ENCODE measurements at places on chromosomes 16 and 17.

DNA sequence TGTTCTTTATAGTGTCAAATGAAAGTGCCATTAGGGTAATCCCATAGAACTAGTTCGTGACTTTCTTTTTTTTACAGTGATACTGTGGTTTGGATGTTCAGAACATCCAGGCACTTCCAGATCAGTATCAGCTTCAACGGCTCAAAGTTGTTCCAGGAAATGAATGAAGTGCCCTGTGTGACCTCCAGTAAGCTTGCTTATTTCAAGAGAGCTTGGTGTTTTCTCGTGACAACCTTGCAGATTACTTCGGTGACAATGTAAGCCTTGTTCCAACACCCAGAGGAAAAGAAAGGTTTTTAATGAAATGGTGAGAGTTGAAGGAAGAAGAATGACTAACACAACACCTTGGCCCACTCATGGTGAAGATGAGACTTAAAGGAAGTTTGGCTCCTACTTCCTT is 16.0 kb upstream of the KCNJ16 start:
- DNase-seq: no peak

DNA sequence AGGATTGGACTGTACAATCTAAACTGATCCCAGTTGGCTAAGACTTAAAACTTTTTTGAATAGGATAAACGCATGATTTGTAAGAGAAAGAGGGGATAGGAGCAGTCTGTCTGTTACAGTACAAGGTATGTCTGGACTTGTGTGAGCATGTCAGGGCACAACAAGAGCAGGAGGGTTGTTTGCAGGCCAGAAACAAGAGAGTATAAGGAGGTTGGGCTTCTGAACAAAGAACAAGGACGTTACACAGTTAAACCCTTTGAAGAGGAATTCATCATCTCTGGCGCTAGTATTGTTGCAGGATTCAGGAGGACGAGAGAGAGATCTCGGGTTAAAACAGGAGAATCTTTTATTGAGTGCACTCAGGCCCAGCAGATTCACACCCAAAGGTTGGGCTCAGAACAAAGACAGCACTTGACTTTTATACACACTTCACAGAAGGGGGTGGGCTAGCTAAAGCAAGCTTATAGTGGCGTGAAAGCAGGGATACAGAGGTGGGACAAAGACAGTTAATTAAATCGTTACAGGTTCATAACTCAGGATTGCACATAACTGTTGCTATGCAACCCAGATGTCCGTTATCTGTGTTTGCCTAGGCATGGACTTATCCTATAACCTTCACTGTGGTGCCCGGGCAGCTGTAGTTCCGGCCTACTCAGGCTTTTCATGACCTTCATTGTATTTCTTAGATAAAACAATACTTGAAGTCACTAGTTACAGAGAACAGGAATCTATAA is 34.3 kb downstream of the SEC14L1 start:
- no peak for DNase-seq

DNA sequence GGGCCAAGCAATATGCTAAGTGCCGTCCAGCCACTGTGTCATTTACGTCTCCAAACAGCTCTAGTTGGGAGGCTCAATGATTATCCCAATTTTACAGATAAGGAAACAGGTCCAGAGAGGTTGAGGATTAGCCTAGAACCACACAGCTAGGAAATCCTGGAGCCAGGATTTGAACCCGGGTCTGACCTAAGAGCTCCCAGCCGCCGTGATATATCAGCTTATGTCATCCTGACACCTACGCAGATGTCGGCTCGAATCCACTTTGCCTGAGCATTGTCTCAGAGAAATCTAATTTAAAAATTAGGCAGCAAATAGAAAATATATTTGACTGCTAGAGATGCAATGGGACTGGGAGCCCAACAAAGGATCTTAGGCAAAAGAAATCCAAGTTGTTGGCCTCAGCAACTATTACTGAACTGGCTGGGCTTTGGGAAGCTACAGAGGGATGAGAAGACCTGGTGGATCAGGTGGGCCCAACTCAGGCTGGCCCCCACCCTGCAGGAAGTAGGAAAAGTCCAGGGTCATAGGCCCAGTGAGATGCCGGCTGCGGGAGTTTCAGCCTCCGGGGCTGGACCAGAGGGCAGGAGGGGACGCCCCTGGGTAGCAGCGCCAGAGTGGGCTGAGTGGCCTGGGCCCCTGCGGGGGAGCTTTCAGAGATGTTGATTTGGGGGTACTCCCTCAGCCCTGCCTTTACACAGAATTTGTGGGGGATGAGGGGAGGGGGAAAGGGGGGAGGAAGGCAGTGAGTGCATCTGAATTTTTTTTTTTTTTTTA is 35.1 kb upstream of the IL21R start:
- no peak for DNase-seq

DNA sequence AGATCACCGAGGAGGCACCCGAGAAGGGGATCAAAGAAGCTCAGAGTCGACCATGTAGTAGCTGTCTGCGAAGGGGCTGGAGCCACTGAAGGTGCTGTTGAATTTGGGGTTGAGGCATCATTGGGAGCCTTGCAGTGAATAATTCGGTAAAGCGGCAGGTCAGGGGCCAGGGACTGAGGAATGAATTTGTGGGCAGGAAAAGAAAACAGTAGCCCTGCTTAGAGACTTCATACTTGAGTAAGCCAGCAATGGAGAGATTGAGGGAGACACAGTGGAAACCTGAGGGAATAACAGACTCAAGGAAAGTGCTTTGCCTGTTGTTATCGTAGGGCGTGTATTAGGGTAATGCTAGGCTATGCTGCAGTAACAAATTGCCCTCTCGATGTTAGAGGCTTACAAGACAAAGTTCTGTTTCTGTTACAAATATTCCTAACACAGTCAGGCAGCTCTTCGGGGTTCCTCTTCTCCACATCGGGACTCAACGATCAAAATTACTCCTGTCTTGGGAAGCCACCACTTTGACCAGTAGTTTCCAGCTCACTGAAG is 13.4 kb upstream of the HERPUD1 start:
- no peak for DNase-seq

DNA sequence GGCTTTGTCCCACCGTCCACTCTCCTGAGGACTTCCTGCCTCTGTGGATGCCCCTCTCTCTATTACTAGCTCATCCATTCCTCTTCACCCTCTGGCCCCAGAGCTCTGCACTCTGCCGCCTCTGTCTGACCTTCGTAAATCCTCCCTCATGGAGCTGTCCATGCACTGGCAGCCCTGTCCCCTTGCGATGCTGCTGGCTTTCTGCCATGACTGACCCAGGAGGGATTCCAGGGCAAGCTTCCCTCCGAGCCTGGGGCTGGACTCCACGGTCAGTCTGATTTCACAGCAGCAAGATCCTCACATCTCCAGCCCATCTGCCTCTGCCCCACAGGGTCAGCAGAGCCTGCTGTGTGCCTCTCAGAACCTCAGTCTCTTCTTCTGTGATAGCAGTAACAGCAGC is 4.7 kb downstream of the CBFA2T3 start:
- DNase-seq: no peak

DNA sequence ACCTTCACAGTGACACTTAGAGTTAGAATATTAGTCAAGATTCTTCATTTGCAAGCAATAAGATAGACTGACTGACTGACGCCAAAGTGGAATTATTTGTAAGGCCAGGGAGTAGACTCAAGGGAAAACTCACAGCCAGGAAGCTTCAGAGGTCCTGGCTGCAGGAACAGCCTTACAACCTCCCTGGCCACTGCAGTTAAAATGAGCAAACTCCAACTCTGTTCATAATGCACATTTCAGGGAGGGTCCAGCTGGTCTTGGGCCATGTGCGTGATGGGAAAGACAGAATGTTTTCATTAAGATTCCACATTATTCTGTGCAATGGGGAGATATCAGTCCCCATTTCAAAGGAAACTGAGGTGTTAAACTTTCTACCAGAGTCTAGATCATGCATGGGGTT is 9.9 kb downstream of the CAPNS2 start:
- no peak for DNase-seq

DNA sequence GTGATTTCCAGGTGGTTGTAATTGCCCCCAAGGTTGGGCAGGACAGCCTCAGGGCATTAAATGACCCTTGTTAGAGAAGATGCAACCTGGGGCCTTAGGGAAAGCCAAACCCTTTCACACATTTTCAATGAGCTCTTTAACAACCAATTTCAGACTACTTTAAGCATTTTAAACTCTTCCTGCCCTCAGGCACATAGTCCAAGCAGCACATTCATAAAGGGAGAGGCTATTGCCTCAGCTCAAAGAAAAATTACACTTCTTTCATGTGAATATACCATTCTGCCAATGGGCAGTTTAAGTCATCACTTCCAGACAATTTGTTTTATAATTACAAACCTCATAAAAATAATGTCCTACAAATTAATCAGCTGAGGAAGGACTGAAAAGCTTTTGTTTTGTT is 544.5 kb downstream of the NPIPA7 start:
- no peak for DNase-seq

GRCh38 chr17:78905116-78905515 is 2.1 kb upstream of the CEP295NL start:
- no peak for DNase-seq

Data from CD4-positive, alpha-beta T cell treated with Interleukin-1 beta for 1 hour (primary cell).